ENCODE measurements at places on chromosomes 6 and 20. TPM values are rescaled to one million over a fixed set of nuclear protein-coding genes. Genes with fewer than 3 reads are reported as not detected.

DNA sequence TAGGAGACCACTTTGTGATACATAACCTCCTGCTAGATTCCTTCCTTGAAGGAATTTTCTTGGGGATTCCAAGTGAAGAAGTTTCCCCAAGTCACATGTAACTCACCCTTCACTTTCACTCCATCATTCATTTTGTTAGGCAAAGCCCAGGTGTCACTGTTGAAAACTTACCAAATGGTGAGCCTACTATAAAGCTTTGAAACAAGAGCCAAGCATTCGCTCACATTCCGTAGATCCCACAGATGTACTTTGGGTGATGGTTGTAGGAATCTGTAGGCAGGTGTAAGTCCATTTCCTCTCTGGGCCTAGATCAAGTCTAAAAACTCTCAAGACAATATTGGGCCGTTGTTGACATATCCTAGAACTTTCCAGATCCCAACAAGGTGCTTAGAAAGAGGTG lies 74.1 kb downstream of the PRDM1 start:
- no peak for ATAC-seq

DNA sequence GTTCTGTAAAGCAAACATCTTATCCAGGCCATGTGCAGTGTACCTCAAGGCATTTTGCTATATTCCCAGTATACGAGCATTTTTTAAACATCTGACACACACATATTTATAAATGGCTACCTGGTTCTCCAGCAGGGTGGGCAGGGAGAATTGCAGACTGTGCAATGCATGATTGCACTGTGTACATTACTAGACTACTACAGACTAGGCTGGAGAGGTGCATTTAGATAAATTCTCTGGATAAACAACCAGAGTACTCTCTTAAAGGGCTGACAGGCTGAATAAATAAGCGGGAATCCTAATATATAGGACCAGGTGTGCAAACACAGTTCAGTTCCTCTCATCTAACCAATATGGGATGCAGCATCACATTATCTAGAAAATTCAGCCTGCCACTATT lies 428.3 kb upstream of the ARID1B start:
- no peak for ATAC-seq

DNA sequence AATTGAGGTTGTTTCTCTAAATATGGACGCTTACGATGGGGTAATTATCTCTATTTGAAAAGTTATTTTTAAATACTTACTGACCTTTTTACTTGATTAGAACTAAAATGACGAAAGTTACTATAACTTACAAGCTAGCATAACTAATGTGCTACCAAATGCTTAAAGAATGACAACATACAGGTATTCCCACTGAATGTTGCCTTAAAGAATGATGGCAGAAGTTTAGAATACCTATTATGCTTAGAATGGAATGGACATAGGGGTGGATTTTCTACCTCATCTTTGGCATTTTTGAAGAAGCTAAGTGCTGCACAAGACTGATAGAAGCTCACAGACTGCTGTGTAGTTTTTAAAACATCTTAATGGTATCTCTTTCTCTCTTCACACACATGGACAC lies 284.8 kb downstream of the THBS2 start:
- no peak for ATAC-seq

DNA sequence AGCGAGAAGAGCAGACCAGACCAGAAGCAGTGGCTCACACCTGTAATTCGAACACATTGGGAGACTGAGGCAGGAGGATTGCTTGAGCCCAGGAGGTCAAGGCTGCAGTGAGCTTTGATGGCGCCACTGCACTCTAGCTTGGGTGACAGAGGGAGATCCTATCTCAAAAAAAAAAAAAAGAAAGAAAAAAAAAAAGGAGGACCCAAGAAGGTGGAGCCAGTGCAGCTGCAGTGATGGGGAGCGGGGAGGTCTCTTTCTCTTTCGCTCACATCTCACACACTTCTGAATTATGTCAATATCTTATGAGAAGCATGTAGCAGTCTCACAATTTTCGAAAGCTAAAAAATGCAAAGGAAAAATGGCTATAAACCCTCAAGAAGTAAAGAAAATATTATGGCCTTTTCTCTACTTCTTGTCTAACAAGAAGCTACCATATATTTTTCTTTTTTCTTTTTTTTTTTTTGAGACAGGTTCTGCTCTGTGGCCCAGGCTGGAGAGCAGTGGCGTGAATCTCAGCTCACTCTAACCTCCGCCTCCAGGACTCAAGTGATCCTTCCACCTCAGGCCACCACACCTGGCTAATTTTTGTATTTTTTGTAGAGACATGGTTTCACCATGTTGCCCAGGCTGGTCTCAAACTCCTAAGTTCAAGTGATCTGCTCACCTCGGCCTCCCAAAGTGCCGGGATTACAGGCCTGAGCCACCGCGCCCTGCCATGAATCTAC lies 3.8 kb upstream of the SPO11 start:
- no peak for ATAC-seq

DNA sequence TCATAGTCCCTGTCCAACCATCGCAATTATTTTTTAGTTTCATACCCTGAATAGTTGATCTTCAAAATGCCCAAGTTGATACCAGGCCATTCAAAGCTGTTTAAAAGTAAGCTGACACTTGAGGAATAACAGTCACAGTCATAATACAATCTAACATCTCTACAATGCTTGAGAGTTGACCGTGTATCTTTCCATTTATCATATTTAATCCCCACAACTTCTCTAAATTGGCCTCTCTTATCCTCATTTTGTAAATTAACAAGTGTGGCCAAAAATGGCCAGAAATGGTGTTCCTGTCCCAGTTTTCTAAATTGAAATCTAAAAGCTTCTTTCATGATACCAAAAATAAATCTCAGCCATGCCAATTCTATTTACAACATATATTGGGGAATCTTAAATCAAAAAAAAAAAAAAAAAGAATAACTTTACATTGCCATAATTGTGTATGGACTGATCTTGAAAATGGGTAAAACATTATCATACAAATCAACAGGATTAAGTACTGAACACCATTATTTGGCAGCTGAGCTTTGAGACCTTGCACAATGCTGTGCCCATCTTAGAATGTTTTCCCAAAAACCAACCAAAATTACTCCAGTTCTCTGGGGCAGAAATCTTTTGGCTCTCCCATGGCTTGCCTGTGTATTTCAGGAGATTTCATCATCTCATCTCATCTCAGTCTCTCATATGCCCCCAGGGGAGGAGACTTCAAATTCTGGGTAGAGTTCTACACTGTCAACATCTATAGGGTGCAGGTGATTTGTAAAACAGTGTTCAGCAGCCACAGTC lies 448.7 kb upstream of the JARID2 start:
- peak; percentile 27 for ATAC-seq

DNA sequence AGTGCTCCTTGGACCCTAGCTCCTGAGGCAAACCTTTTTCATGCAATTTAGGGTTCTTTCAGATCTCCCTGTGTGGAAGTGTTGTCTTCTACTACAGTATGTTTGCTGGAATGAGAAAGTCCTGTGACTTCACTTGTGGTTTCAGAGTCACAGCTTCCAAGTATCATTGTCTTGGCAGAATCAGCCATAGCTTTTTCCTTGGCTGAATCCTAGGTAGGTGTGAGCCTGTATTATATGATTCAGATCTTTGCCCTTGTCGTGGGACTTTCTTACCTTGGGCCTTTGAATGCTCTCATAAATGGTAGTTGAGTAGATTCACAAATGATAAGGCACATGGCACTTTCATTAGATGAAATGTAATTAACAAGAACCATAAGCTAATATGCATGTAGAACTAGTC lies 16.5 kb downstream of the CARMIL1 start:
- ATAC-seq, result no peak

- ATAC-seq, result no peak
These were observed 457.7 kb downstream of the CDKAL1 start for GRCh38 chr6:20991910-20992309.

DNA sequence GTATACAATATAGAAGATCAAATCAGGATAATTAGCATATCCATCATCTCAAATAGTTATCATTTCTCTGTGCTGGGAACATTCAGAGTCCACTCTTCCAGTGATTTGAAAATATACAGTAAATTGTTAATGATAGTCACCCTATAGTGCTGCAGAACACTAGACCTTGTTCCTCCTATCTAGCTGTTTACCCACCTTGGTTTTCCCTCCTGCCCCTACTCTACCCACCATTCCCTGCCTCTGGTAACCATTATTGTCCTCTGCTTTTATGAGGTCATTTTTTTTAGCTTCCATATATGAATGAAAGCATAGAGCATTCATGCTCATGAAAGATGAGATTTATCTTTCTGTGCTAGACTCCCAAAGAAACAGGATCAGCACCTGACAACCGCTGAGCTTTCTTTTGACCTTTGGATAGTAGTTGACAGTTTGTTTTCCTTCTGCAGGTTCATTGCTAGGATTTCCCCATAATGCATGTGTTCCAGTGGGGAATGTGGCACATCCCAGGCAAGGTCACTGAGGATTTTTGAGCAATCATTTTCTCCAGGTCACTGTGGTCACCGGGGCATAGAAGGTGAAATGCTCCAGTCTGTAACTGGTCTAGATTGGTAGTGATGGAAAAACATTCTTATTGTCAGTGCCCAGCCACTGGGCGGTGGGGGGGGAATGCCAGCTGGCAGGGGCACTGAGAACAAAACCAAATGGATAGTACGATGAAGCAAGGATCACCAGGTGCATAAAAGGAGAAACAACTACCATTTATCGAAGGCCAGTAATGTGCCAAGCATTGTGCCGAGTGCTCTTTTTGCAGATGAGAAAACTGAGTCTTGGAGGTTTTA lies 33.6 kb upstream of the BCAS1 start:
- ATAC-seq, result no peak

GRCh38 chr20:64239449-64240242 lies 15.9 kb upstream of the PCMTD2 start:
- no peak for ATAC-seq

DNA sequence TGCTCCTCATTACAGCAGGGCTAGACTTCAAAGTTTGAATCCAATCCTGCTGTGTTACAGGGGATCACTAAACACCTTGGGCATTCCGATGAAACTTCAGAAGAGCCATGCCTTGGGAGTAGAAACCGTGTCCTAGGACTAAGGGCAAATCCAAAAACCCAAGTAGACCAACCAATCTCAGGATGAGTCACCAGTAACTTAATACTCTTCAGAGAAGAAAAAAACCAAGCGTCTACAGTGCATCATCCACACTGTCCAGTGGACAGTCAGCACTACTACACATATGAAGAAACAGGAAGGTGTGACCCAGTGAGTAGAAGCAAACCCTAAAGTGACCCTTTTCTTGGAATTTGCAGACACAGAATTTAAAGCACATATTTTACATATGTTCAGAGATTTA lies 39.5 kb upstream of the VAPB start:
- ATAC-seq, result no peak

DNA sequence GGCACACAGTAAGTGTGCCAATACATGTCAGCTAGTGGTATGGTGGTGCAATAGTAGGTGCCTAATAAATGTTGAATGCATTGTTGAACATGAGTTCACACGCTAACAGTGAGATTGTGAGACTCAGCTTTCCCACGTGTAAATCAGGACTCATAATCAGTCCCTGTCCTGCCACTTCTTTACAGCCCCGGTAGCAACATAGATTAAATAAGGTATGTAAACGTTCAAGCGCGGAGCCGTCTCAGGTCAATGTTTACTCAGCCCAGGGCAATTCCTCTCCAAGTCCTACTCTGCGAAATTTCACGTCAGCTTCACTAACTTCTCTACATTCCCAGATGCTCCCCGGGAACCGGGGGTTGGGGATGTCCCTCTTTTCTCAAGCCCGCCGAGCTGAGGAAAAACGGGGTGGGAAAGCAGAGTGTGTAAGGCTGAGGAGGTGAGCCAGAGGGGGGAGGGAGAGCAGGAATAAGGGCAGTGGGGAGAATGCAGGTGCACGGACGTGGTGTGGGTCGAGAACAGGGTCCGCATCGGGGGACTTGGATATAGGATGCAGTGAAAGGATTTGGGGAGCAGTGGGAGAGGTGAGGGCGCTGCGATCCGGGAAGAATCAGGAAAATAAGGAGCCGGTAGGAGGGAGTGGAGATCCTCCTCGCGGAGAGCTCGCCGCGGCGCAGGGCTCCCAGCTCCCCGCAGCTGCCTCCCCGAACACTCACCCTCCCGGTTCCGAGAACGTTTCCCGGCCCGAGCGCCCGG lies 544 bp upstream of the TP53INP2 start:
- peak; percentile 2 for ATAC-seq

DNA sequence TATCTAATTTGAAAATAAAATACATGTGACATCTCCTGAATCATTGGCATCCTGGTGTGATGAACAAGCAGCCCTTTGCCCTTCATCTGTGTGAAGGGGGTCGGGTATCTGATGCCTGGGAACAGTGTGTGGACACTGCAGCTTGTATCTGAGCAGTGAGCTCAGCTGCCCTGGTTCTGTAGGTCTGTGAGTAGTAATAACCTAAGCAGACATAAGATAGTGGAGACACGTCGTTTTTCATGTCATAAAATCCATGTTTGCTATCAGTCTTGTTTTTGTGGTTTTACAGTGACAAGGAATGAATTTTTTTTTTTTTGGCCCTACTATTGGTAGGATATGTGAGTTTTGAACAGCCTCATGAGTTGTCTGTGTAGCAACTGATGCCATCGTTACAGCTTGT lies 133.0 kb downstream of the JARID2 start:
- ATAC-seq, result no peak

DNA sequence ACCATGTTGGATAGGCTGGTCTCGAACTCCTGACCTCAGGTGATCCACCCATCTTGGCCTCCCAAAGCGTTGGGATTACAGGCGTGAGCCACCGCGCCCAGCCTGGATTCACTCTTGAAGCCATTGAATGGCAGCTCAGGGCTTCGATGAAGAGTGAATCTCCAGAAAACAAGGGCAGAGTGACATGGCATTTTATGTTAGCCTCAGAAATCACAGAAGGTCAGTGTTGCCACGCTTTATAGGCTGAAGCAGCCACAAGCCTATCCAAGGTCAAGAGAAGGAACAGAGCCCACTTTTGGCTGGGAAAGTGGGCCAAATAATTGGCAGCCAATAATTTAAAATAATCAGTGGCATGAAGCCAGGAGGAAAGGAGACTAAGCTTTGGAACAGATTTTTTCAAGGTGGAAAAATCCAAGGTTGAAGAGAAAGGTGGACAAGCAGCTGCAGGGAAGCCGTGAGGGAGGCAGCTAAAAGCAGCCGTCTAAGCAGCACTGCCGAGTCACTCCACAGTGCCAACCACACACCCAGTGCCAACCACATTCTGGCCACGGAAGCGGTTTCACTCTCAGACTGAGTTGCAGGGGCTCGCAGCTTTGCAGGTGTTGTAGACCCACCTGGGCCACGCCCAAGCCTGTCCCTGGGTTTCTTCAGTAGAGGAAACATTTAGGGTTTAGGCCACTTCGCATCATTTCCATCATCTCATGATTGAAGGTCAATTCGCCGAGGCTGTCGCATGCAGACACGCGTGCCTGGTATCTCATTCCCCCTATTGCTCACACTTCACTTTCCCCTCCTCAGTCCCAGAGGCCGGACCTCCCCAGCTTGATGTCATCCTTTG lies 17.4 kb upstream of the AVP start:
- no peak for ATAC-seq

- ATAC-seq, result no peak
These were observed 355.4 kb downstream of the CDH26 start for GRCh38 chr20:60313614-60314013.

RPS21 gene
- total RNA-seq, result 2,881 TPM

MEI4 gene
- total RNA-seq, result not detected

NNAT gene
- total RNA-seq, result 7.0 TPM

FAM83C gene
- total RNA-seq, result not detected

KCNK16 gene
- total RNA-seq, result not detected

GMPR gene
- total RNA-seq, result 24.6 TPM

PYGB gene
- 663 TPM for total RNA-seq

SIRPG gene
- not detected for total RNA-seq

STK4 gene
- 26.9 TPM for total RNA-seq

ZNF391 gene
- 3.9 TPM for total RNA-seq

Data from gastroesophageal sphincter (tissue), 4 donors.